NCI-H1092 treated with DMSO at 0.1 percent for 48 hours (cell line): ENCODE measurements at places on chromosomes 2 and 18.

- DNase-seq, result no peak
These were observed 275 bp downstream of the HOXD8 start for GRCh38 chr2:176129813-176130146.

- DNase-seq, result no peak
These were observed 166.8 kb downstream of the KCNS3 start for GRCh38 chr2:18045230-18045629.

DNA sequence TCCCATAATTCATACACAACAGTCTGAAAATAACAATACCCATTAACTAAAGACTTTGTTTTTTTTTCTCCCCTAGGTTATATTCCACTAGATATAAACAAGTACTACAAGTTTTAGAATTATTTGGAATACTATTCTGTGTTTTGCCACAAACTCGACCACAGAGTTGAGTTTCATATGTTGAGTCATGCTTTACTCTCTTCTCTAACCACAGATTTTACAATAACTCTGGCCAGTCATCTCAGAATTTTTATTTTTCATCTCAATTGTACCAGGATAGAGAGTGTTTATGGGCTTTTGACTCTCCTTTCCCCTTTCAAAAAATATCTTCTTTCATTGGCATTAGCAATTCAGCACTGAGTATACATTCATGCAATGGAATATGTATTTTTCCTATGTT, 348.7 kb upstream of the GALNT5 start:
- DNase-seq, result no peak

DNA sequence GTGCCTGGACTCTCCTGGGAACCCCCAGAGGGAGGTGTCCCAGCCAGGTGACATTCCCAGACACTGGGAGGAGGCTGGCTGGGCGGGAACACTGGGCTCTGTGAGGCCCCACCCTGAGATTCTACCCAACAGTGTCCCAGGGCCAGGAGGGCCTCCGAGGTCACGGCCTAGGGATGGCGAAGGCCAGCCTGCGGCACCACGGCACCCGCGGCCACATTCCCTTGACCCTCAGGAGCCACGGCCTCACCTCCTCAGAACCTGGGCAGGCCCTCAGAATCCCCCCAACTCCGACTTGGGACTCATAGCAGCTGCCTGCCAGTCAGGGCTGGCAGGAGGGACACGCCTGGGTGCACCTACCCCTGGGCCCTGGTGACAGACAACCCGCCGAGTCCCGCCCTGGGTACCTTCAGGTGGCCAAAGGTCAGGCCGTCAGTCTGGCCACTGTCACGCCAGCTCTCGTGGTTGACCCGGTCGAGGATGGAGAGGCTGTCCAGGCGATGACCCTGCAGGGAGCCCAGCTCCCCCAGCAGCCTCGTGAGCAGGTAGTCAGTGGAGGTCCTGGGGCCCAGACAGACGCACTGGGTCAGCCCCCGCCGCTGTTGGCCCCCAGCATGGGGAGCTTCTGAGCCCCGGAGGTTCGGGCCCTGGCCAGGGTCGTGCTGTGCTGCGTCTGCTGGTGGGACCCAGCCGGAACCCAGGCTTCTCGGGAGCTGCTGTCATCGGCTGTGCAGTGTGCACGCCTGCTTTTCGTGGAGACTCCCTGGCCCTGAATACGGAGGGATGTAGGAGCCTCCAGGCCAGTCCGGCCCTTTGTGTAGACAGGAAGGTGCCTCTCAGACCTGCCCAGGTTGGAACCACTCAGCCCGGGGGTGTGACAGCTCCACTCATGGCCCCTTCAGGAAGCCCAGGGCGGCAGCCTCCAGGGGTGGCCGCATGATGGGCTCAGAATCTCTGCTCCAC, 6.1 kb downstream of the MAB21L4 start:
- DNase-seq, result no peak

- DNase-seq, result no peak
These were observed 53.6 kb upstream of the EML6 start for GRCh38 chr2:54669677-54670484.

- DNase-seq, result no peak
These were observed 106.4 kb downstream of the EXOC6B start for GRCh38 chr2:72719416-72719815.

DNA sequence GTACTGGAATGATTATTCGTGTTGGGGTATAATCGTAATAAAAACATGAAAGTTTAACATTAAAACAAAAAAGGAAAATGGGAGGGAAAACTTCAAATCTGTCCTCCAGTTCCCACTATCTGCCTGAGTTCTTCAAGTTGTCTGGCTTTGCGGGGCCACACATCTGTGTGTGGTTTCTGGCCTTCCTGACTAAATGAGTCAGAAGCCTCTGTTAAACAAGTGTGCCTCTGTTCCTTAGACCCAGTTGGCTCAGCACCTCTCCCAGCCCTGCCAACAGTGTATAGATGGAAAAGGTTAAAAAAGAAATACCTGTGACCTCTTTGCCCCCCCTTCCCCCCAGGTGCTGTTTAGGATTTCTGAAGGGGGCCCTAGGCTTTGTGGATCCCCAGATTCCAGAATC, 30.2 kb downstream of the XDH start:
- no peak for DNase-seq

GRCh38 chr2:33494877-33495641, 18.6 kb downstream of the RASGRP3 start:
- no peak for DNase-seq

DNA sequence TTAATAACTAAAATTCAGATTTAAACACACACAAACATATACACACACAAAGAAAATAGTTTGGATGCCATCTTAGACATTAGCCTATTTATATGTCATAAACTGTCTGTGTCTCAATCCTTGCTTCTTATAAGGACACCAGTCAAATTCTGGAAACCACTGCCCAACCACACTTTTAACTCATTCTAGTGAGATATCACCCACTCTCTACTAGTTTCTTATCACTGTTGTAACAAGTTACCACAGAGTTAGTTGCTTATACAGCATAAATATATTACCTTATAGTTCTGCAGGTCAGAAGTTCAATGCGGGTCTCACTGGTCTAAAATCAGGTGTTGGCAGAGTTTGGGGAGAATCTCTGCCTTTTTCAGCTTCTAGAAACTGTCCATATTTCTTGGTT, 239.1 kb downstream of the MTX2 start:
- DNase-seq, result no peak

DNA sequence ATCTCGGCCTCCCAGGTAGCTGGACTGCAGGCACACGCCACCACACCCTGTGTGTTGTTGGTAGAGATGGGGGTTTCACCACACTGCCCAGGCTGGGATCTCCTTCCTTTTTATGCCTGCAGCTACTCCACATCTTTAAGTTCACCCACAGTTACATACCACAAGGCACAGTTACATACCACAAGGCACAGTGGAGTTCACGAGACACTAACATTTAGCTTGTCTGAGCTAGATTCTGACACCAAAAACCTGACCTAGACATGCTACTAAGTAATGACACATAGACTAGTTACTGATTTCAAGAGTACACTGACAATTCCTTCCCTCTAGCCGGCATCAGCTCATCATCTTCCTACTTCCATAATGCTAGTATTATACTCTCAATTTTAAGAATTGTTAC, 4.3 kb downstream of the POLR2D start:
- DNase-seq, result no peak

GRCh38 chr2:16640867-16641266, 24.8 kb downstream of the CYRIA start:
- DNase-seq, result no peak

GRCh38 chr2:120830096-120830830, 94.6 kb downstream of the GLI2 start:
- DNase-seq, result no peak

DNA sequence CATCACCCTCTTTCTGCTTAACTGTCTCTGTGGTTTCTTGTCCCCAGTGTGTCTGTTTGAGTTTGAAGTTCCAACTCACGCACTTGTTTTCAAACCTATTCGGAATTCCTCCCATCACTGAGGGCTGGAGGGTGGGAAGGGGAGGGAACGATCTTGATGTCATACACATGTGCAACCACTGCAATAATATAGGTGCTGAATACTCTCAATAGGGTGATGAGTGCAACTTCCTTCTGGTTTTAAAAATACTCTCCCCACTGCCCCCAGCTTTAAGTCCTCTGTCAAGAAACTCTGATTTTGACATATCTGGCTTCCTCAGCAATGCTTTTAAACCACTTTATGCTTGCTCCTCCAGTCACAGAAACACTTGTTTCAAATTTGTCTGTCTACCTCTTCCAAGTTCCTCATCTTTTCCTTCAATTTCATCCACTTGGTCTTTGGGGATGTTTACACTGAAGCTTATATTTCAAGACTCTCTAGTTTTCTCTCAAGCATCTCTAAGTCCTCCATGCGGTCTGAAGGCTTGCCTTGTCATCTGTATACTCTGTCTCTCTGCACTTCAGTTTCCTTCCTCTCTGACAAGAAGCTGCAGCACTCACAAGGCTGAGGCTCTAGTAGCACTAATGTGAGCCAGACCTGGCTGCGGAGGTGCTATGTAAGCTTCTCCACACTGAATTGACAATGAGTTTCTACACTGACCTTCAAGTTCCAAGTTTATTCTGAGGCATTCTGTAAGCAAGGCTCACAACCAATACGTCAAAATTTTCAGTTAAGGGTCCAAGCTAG, 422.3 kb downstream of the ZEB2 start:
- DNase-seq, result no peak

- no peak for DNase-seq
These were observed 119.6 kb downstream of the ZFP36L2 start for GRCh38 chr2:43106559-43107527.
